Foreskin keratinocyte (primary cell): ENCODE measurements at places on chromosomes 1 and 21.

DNA sequence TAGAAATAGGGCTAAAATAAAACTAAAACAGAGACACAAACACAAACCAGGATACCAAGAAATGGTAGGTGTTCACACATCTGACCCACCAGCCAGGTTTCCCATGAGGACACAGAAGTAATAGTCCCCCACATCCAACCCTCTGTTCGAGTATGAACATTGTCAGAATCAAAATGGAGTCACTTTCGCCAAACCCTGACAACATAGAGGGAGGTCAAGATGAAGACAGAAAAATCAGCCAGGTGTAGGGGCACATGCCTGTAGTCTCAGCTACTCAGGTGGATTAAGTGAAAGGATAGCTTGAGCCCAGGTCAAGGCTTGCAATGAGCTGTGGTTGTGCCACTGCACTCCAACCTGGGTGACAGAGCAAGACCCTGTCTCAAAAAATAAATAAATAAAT lies 3.8 kb downstream of the UBE2G2 start:
- no peak for DNase-seq

GRCh38 chr21:16588433-16588860 lies 858.7 kb downstream of the USP25 start:
- DNase-seq: peak; percentile 72

- no peak for DNase-seq
Observed at GRCh38 chr1:40973912-40974311, 5.6 kb upstream of the CTPS1 start.

DNA sequence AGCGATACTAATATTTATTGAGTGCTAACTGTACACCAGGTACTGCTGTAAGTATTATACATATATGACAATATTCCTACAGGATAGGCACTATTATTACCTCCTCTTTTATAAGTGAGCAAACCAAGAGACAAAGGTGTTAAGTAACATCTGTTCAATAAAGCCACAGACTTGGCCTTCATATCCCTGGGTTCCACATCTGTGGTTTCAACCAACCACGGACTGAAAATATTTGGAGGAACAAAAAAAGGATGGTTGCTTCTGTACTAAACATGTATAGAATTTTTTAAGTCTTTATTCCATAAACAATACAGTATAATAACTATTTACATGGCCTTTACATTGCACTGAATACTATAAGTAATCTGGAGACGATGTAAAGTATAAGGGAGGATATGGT lies 95.1 kb downstream of the RERE start:
- no peak for DNase-seq

DNA sequence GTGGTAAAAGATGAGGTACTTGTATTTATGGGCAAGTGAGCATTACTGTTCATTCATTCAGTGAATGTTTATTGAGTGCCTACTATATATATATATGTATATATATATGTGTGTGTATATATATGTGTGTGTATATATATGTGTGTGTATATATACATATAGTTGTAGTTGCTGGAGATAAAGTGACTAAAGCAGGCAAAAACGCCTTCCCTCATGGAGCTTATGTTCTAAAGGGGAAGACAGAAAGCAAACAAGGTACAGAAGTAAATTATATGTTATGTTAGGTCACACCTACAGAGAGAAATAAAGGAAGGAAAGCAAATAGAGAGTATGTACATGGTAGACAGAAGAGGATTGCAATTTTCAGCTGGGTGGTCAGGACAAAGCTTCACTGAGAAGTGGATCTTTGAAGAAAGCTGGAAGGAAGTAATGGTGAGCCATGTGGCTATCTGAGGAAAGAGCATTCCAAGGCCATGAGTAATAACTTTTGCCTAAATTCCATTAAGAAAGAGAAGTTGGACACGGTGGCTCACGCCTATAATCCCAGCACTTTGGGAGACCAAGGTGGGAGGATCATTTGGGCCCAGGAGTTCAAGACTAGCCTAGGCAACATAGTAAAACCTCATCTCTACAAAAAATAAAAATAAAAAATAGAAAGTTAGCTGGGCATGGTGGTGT lies 33.5 kb upstream of the KLF17 start:
- peak; percentile 58 for DNase-seq

DNA sequence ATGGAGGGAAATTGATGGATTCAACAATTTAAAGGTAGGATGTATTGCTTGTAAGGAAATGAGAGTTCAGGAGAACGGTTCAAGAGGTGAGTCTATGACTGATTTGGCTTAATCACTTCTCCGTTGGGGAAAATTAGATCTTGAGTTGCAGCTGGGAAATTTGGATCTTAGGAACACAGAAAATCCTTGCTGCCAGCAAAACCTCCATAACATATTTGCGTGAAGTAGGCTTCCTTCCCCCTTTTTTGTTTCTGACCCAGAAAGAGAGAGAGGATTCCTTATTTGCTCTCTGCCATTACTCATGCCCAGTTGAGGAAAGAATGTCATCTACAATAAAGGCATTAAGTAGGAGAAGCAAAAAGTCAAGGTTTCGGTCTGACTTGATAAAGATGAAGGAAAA lies 73.5 kb upstream of the PDC start:
- no peak for DNase-seq

GRCh38 chr21:32545948-32546441 lies 39.3 kb downstream of the TCP10L start:
- no peak for DNase-seq

DNA sequence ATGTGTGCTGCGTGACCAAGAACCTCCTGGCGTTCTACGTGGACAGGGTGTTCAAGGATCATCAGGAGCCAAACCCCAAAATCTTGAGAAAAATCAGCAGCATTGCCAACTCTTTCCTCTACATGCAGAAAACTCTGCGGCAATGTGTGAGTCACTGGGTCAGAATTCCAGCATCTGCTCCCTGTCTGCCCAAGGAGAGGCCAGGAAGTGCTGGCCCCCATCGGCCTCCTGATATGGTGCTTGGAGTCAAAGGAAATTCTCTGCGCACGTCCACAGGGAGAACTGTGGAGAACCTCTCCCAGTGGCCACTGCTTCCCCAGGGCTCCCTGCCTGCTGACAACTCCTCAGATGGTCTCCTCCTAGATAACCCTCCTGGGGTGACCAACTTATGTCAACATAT lies 25.6 kb upstream of the IL20 start:
- peak; percentile 39 for DNase-seq

- no peak for DNase-seq
Observed at GRCh38 chr1:4612991-4613390, 41.4 kb upstream of the AJAP1 start.

DNA sequence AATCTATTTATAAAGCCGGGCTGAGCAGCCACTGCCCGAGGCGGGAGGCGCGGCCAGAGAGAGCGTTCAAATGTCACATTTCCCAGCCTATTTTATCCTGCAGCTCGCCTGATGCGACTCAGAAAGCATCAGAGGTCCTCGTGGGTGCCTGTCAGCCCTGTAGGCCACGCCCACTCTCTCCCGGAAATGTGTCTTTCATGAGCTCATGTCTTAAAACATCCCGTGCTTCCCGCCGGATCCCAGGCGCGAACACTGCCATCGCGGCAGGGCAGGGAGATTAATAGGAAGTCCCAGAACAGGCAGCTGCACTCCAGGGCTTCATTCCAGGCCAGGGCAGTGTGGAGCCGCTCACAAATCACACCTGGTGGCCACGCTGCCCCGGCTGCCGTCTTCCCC lies 117.5 kb downstream of the PRDM16 start:
- no peak for DNase-seq

GRCh38 chr1:173742203-173742886 lies 27.6 kb downstream of the KLHL20 start:
- DNase-seq: no peak

DNA sequence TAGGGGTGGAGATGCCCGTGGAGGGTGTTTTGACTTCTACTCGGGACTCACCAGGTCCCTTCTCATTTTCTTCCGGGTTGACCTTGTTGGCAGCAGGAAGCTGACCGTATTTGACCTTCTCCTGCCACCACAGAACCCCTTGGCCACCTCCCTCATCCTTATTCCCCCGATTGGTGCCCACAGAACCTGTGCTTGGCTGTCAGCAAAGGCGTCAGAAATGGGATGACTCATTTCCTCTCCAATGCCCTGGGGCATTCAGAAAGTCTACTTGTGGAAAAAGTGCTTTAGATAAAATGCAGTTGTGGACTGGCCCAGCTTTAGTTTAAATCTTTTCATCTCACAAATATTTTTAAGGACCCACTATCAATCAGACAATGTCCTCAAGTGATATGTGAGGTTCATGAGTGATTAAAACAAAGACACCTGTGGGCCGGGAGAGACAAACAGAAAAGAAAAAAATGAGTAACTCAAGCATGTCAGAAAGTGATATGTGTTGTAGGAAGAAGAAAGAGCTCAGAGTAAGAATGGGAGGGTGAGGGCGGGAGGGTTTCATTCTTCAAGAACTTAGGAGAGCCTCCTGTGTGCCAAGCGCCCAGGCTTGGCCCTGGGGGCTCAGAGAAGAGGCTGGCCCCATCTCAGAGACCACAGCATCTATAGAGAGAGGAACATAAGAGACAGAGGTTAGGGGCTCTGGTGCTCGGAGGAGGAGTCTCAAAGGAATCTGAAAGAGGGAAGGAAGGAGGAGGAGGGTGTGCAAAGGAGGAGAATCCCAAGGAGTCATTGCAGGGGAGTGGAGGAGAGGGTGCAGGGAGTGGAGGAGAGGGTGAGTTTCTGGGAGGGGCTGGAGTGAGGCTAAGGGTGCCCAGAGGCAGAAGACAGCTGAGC lies 221.6 kb upstream of the VAMP3 start:
- peak; percentile 86 for DNase-seq

- no peak for DNase-seq
Observed at GRCh38 chr1:172144445-172145061, 275.9 kb upstream of the C1orf105 start.

GRCh38 chr1:64948905-64949833 lies 17.2 kb downstream of the JAK1 start:
- no peak for DNase-seq

- no peak for DNase-seq
Observed at GRCh38 chr1:212341090-212341489, 55.9 kb downstream of the PPP2R5A start.

DNA sequence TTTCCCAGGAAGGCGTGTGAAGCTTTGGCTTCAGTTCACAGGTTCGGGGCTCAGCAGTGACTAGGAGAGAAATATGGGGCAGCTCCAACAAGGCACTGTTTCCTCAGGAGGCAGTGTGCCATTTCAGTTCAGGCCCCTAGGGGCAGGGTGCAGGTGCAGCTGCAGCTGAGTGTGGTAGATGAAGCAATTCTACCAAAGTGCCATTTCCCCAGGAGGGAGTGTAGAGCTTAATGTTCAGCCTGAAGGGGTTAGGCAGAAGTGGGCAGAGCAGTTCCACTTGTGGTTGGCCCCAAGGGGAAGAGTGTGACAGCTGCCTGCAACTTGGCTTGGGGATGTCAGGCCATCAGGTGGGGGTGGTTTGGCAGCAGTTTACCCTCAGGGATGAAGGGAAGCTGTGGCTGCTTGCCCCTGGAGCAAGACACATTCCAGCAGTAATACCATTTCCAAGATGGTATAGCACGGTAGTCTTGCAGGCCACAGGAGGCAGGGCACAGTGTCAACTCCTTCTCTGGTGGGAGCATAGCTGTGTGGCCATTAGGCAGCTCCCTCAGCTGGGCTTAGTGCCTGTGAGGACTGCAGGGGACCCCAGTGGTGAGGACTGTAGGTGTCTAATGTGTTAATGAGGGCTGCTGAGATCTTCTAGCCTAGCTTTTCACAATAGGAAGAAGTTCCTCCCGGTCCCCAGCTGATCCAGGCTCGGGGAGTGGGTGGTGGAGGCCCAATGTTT lies 34.7 kb downstream of the RGSL1 start:
- peak; percentile 5 for DNase-seq

DNA sequence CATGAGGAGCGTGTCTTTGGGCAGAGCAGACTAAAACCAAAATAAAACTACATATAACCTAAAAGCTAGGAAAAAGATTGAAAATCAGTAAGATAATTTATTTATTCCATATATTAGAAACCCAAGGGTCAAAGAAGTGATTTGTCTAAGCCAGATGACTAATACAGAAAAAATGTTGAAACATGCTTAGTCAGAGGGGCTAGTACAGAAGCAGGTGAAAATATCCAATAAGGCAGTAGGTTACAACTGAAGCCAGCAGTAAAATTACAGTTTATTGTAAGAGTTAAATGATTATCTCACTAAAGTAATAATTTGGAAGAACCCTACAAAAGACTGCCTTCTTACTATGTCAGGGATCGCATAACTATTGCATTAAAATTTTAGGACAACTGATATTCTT lies 1190.9 kb upstream of the PRMT6 start:
- DNase-seq: peak; percentile 39

GRCh38 chr21:40976198-40977109 lies 129.5 kb upstream of the DSCAM start:
- no peak for DNase-seq

DNA sequence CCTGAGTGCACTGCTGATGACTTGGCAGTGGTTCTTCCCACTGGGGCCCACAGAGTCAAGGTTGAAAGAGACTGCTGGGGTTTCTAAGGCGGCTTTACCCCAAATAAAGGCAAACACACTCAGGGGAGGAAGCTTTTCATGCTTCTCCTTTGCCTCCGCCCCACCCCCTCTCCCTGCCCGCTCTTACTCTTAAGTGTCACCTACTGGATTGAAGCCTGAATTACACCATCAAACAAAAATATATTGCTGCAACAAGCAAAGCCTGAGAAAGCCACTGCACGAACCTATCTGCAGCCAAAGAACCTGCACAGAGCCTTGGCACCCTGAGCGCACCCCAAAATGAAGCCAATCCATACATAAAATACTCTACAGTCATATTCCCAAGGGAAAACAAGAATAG lies 63.1 kb downstream of the PTGFR start:
- no peak for DNase-seq

GRCh38 chr21:33203371-33203724 lies 26.4 kb upstream of the IFNAR2 start:
- DNase-seq: no peak

GRCh38 chr1:222817529-222817928 lies 2.7 kb downstream of the DISP1 start:
- DNase-seq: peak; percentile 79

DNA sequence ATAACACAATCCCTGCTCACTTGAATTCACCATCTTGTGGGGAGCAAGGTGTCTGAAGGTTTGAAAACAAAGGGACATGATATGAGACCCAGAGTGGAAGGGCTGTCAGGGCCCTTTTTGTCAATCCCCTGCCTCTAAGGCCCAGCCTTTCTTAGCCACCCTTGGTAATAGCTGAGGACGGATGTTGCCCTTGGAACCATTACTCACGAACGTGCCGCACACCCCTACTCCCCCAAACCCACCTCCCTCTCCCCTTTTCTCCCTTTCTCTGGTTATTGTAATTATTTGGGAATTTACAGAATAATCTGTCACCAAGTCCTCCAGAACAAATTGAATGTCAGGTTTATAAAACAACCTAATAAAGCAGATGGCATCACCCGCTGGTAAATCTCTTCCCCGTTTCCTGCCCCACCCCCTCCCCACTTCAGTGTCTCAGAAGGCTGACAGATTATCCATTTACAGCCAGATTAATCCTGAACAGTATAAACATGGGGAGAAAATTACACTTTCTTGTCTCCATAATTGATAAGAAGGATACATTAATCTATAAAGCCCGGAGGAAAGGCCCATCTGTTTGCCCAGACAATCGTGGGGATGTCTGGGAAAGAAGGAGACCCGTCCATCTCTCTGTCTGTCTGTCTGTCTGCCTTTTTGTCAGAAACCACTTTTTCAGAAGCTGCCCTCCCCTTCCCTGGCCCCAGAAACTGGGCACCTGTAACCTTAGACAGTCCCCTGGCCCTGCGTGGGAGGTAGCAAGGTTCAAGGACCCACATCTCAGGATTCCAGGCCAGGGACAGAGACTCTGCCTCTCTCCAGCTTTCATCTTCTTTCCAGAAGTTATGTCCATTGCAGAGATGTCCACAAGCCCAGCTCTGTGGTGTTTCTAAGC lies 60.6 kb upstream of the CD34 start:
- no peak for DNase-seq
